ENCODE measurements at places on chromosomes 11 and 22.

DNA sequence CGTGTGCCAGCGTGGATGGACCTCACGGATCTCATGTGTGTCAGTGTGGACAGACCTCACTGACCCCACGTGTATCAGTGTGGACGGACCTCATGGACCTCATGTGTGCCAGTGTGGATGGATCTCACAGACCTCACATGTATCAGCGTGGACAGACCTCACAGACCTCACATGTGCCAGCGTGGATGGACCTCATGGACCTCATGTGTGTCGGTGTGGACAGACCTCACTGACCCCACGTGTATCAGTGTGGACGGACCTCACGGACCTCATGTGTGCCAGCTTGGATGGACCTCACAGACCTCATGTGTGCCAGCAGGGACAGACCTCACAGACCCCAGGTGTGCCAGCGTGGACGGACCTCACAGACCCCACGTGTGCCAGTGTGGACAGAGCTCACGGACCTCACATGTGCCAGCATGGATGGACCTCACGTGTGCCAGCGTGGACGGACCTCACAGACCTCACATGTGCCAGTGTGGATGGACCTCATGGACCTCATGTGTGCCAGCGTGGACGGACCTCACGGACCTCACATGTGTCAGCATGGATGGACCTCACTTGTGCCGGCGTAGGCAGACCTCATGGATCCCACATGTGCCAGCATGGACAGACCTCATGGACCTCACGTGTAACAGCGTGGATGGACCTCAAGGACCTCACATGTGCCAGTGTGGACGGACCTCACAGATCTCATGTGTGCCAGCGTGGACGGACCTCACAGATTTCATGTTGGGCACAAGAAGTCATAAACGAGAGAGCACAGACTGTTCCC, 18.2 kb downstream of the TTLL8 start:
- DNase-seq: no peak

GRCh38 chr22:50076646-50077535, 8.3 kb downstream of the MLC1 start:
- no peak for DNase-seq

DNA sequence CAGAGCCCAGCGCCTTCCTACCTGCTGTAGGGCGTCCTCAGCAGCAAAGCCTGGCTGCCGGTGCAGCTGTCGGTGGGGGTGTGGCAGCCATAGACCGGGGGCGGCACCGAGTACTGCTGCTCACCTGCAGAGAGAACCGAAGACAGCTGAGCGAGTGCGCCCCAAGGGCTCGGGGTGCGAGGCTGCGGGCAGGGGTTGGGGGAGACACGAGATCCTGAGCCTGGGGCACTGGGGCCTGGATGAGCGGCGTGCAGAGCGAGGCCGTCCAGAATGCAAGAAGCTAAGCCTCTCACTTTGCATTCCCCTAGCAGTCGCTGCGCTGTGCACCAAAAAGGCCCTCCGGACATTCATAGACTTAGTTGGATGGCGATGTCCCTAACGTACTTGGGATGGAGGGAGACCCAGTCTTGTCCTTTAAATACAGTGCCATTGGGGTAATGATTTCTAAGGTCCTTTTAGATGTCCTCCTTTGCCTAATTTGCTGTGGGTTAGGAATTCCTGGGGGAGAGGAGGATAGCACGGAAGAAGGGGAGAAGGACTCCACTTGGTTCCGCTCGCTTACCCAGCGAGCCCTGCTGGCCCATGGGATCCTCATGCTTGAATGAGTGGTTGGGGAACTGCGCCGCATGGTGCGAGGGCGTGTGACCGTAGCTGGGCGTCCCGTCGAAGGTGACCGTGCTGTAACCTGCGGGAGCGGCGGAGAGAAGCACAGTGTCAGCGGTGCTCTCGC, 7.2 kb downstream of the WT1 start:
- DNase-seq: no peak

- DNase-seq: peak; percentile 4
These were observed 3.0 kb upstream of the SLC43A3 start for GRCh38 chr11:57429946-57430345.

GRCh38 chr11:102933627-102934026, 21.9 kb downstream of the MMP13 start:
- DNase-seq: no peak

All from LNCaP clone FGC (cell line).